NT2/D1 (cell line): ENCODE measurements at places on chromosomes 2 and 18.

- DNase-seq, result no peak
Measured at GRCh38 chr2:9805435-9806297, 37.6 kb upstream of the TAF1B start.

- no peak for DNase-seq
Measured at GRCh38 chr2:119486196-119486827, 38.0 kb downstream of the SCTR start.

GRCh38 chr2:171297956-171298355 lies 135.8 kb downstream of the METTL8 start:
- no peak for DNase-seq

GRCh38 chr2:177693658-177694339 lies 301.2 kb downstream of the AGPS start:
- DNase-seq, result no peak

- DNase-seq, result no peak
Measured at GRCh38 chr2:128980475-128980874, 661.8 kb upstream of the HS6ST1 start.

- no peak for DNase-seq
Measured at GRCh38 chr18:23721696-23722480, 32.6 kb downstream of the LAMA3 start.

GRCh38 chr2:98565286-98565860 lies 42.9 kb downstream of the COA5 start:
- DNase-seq, result no peak

DNA sequence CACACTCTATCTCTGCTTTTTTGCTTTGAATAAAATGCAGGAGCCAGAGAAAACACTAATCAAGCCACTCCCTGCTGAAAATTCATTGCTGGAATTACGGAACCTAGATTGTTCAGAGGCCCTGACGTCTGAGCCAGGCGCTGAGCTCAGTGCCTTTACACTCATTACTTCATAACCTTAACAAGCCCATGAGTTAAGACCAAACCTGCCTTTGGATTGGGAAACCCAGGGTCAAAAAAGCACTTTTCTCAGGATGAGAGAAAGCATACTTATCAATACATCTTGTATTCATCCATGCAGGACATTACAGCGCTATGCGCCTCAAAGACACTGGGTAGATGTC lies 762 bp downstream of the INO80C start:
- DNase-seq, result no peak

DNA sequence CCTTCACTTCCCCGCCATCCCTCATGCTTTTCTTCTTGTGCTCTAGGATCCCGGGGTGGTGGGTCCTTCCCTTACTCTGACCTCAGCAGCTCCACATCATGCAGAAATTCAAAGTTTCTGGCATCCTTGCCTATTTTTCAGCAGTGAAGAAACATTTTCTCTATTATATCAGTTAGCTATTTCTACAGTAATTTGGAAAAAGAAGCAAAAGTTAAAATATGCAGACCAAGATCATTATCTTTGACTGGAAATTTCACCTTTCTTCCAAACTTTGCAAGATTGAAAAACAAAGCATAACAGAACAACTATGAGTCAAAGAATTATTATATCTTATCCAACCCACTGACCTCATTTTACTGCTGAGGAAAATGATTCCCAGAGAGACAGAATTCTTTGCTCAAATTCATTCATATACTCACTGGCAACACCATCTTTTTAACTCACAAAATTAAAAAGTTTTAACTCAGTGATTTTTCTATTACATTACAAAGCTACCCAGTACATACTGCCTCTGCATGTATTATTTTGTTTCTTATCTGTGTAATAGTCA lies 40.5 kb downstream of the ANTXR1 start:
- no peak for DNase-seq

DNA sequence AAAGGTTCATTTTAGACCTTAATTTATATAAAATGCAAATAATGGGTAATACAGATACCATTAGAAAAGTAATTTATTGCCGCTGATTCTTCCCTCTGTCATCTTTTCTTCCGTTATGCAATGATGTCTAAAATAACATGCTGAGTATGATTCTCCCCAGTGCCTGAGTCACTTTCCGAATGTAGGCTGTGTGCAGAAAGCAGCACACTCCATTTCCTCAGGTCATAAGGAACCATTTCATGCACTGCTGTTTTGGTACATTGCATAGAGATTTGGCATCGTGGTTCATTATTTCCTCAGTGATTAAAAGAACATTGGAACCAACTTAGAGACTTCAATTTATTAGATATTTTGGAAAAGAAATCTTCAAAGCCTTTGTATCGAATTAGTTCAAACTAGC lies 173.5 kb downstream of the CDH2 start:
- no peak for DNase-seq

DNA sequence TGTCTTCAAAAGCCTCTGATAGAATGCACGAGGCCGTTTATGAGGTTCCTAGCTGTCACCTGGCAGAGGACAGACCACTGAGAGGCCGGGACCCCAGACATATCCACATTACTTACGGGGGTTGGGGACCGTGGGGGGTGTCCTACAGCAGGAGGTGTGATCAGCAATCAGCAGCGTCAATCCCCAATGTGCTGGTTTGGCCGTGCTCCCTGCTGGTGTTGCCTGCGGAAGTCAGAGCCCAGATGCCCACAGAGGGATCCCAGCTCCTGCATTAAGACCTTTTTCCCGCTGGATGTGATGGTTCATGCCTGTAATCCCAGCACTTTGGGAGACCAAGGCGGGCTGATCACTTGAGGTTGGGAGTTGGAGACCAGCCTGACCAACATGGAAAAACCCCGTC lies 20.8 kb upstream of the SP5 start:
- DNase-seq, result no peak

- DNase-seq, result no peak
Measured at GRCh38 chr2:213149294-213149875, 2.0 kb downstream of the IKZF2 start.
